ENCODE measurements at places on chromosomes 1 and 21.
A peak's percentile ranks its signal among the peaks of the same experiment; 100 is the strongest.

DNA sequence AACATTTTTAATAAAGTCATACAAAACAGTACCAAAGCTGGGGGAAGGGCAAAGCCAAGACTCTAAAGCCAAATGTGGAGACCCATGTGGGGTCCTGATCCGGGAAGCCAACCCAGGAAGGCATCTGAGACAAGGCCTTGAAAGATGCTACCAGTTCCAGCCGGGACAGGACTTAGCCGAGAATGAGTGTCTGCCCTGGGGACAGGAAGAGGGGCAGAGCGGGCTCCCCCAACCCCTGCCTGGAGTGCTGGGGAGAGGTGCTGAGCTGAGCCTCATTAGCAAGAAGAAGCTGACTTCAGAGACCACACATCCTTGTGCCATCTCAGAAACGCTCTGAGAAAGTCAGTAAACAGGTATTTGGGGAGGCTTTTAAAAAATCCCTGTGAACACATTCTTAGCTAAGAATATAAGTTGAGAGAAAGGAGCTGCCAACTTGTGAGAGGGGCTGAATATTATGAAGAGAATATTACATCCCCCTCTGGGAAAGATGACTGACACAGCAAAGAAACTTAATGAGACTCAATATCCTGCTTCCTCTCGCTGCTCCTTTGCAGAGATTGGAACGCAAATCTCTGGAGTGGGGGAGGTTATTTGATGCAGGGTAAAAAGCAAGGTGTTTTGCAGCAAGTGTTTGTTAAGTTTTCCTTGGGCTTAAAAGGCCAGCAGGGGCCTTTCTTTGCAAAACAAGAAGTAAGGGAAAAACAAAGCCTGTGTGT lies 103.3 kb upstream of the KCND3 start:
- no peak for DNase-seq

- no peak for DNase-seq
These were observed 59.2 kb downstream of the WARS2 start for GRCh38 chr1:119081267-119081666.

DNA sequence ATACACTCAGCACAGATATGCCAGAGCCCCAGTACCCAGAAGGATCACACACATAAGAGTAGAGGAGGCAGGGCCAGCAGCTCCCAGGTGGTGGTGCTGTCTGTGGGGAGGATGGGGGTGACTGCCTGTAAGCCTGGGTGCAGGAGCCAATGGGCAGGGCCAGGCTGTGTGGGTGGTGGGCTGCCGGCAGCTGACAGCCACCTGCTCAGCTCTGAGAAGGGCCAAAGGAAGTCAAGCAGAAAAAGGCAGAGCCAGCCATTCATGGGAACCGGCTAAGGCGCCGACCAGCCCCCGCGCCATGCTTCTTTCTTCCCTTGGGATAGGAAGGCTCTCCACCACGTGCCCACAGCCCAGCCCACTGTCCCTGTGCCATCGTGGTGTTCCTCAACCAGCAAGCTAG lies 14.1 kb downstream of the PIK3C2B start:
- peak; percentile 72 for DNase-seq

GRCh38 chr1:75274920-75275506 lies 140.8 kb downstream of the LHX8 start:
- no peak for DNase-seq

- DNase-seq: peak; percentile 97
These were observed at the start of gene MRPL20 for GRCh38 chr1:1406821-1407635. TSS of gene MRPL20 (minus strand) at chr1:1407293. CDS start at chr1:1407217, 76 bp downstream.

GRCh38 chr1:15304708-15305467 lies 57.9 kb downstream of the FHAD1 start:
- peak; percentile 66 for DNase-seq

- DNase-seq: no peak
These were observed 14.6 kb downstream of the MED18 start for GRCh38 chr1:28343405-28343804.

- DNase-seq: no peak
These were observed 25.5 kb downstream of the MAP3K7CL start for GRCh38 chr21:29155933-29156260.

DNA sequence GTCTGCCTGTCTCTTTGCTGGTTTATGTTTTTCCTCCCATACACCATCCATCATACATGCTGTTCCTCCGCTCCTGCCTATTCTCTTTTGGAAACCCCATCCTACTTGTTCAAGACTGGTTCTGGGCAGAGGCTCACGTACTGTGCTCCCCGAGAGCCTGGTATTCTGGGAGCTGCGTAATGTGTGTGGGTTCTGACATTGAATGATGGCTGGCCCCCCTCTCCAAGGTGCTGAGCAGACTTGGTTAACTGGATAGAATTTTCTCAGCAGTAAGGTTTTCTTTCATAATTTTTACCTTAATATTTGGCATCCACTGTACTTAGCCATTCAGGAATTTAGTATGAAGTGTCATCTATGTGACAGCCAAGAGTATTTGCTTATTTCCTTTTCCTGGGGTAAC lies 26.6 kb downstream of the COQ8A start:
- DNase-seq: no peak

Data from GM10248 (cell line).